ENCODE measurements at places on chromosomes 16 and 17.

- H3K4me1 ChIP-seq = no peaks in the 10 kb centered on the region
- no peak for DNase-seq
- H3K4me3 ChIP-seq = no peak overlapping the region
- H3K36me3 ChIP-seq = no peaks in the 10 kb centered on the region
- no peak overlapping the region for H3K27ac ChIP-seq
Measured at GRCh38 chr16:66008136-66008535, 358.4 kb upstream of the CDH5 start.

DNA sequence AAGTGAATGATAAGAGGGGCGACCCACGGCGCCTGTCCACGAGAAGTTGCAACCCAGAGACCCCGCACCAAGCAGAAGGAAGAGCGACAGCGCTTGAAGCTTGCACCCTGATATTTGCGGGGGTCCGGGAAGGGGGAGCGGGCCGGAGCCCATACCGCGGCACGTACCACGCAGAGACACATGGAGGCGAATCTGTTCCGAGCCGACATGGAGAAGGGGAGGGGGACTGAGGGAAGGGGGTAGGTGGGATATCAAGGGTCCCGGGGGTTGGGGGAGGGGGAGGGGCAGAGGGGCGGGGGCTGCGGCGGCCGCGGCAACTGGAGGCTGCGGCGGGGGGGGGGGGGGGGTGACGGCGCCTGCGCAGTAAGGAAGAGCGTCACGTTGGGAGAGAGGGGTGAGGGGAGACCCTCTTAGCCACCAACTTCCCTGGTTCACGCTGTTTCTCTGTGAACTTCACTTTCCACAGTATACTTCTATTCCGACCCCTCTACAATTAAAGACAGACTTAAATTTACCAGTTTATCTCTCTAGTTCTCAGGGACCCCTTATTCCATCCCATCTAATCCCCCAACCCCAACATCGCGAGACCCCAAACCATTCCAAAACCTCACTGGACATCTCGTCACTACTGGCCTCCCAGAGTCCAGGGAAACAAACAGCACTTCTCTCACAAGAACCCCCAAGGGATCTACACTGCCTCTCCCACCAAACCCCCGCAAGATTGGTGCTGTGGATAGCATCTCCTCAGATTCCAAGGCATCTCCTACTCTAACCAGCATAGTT, 8.0 kb downstream of the DLG4 start:
- no peak overlapping the region for H3K4me3 ChIP-seq
- H3K27me3 ChIP-seq = no peaks in the 10 kb centered on the region
- DNase-seq = no peak
- no peaks in the 10 kb centered on the region for H3K36me3 ChIP-seq

- no peaks in the 10 kb centered on the region for H3K27me3 ChIP-seq
- H3K27ac ChIP-seq = peak overlapping the region; percentile 99
- peak overlapping the region; percentile 86 for H3K4me3 ChIP-seq
- peak; percentile 55 for DNase-seq
Measured at GRCh38 chr17:35243561-35244340, 879 bp downstream of the SLFN5 start.

- H3K4me1 ChIP-seq = no peaks in the 10 kb centered on the region
- no peak for DNase-seq
- H3K36me3 ChIP-seq = no peaks in the 10 kb centered on the region
- H3K27me3 ChIP-seq = no peaks in the 10 kb centered on the region
- no peak overlapping the region for H3K27ac ChIP-seq
Measured at GRCh38 chr16:78606545-78606944, 507.1 kb downstream of the WWOX start.

DNA sequence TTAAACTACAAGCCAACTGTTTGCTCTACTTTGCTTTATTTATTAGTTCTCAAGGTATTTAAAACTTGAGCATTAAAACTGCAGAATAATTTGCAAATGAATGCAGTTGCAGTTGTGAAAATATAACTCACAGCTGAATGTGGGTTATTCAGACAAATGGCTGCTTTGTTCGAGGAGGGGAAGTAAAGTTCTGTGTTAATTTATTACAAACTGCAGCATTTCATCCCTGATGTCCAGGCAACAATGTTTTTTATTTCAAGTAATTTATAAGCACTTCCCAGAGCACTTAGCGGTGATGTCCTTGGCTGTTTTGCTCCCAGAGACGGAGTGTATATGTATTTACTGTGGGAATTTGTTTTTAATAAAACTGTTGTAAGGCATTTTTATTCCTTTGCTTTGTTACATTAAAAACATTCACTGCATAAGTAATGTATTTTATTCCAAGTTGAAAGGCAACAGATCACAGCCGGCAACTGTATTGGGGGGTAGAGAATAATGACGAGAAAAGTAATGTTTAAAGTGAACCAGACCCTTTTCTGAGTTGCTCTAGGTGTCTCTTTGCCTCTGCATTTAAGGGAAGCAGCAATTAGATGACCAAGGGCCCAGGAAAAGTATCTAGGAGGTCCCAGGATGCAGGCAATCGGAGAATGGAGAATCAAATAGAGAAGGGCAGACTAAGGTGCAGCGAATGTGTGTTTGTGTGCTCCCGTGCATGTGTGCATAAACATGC, 291.2 kb upstream of the SALL1 start:
- no peaks in the 10 kb centered on the region for H3K4me1 ChIP-seq
- H3K4me3 ChIP-seq = no peak overlapping the region
- H3K36me3 ChIP-seq = no peaks in the 10 kb centered on the region
- H3K27ac ChIP-seq = no peak overlapping the region

DNA sequence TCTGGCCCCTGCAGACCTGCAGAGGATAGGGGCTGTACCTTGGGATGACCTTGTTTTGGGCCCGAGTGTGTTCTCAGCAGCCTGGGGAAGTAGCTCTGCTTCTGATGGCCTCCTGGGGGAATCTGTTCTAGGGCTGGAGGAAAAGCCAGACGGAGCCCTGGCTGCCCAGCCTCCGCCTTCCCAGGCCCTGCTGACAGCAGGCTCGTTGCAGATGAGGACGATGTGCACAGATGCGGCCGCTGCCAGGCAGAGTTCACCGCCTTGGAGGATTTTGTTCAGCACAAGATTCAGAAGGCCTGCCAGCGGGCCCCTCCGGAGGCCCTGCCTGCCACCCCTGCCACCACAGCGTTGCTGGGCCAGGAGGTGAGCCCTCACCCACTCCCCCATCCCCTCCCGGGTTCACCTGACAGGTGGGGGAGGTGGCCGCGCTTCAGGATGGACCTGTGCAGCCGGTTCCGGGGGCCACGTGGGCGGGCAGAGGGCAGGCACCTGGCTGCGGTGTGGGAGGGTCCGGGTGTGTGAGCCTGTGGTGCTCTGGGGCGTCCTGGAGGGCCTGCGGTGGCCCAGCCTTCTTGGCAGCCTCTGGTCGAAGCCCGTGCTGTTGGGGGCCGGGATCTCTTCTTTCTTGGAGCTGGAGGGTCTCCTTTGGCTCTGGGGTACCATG, 4.9 kb downstream of the E4F1 start:
- H3K27ac ChIP-seq = no peak overlapping the region
- H3K27me3 ChIP-seq = no peaks in the 10 kb centered on the region
- peaks cover 6% of the 10 kb centered on the region for H3K4me1 ChIP-seq
- H3K4me3 ChIP-seq = no peak overlapping the region

DNA sequence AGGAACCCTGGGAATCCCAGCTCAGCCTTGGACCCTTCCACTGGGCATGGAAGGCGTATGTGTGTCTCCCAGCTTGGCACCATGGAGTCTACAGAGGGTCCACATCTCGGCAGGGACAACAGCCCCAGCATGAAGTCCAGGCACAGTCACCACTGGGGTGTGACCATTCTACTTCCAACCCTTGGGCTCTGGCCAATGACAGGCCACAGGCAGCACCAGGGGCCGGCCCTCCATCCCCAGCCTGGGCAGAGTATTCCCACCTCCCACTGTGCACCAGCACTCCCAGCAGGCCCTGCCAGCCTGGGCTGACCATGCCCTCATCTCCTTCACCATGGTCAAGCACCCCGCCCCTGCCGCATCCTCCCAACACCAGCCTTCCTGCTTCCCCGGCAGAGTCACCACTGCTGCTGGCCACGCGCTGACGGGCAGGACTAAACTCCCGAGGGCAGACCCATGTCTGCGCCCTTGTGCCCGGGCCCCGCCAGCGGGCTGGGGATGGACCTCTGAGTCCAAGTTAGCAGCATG, 9.5 kb upstream of the PPP1R27 start:
- no peak for DNase-seq
- no peaks in the 10 kb centered on the region for H3K4me1 ChIP-seq
- H3K27me3 ChIP-seq = no peaks in the 10 kb centered on the region
- H3K27ac ChIP-seq = no peak overlapping the region

Measured in effector memory CD4-positive, alpha-beta T cell (primary cell).